ENCODE measurements at places on chromosomes 1 and 21. TPM values are rescaled to one million over a fixed set of nuclear protein-coding genes. Genes with fewer than 3 reads are reported as not detected.

SYT2 gene
- not detected for total RNA-seq

CD101 gene
- not detected for total RNA-seq

S100A5 gene
- not detected for total RNA-seq

VSIG8 gene
- not detected for total RNA-seq

LCE1F gene
- total RNA-seq, result not detected

DNA sequence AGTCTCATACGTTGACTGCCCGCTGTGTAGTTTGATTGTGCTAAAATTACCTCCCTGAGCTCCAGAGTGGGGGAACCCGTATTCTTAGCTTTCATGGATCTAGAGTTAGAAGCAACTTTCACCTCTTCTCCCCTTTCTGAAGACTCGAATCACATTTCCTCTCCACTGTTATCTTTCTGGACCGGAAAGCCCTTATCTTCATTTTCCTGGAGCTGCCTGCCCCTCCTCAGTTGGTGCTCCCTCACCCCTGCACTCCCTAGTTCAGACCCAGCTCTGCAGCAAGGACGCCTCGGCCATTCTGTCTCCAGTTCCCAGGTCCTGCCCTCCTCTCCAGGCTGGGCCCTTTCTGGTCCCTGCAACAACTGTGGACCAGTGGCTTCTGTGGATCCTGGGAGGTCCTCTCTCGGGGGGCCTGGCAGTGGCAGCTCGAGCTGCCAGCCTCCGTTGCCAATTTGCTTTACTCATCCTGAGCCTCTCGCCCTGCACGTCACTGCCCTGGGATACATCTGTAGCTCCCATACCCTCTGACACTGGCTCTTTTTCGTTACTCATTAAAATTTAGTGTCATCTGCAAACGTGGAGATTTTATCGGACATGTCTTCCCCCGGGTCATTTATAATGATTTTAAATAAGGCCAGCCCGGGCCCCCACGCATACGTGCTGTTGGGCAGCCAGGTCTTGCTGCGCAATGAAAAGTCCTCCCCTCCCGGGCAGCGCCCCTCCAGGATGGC lies 141.5 kb upstream of the VAMP3 start:
- no peak for DNase-seq

DNA sequence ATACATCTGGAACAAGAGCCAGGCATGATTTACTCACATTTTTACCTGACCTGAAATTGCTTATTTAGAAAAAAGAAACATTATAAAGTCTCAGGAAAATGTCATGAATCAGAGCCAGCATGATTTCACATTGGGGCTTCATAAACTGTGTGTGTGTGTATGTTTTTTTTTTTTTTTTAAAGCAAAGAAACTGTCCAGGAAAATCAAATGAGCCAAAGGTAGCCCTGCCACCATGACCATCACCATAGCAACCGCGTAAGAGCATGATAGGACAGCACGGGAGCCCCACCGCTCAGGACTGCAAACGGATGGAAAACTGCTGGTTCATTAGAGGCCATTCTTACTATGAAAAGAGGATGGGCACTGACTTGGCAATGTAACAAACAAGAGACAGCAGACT lies 139.2 kb downstream of the NTMT2 start:
- no peak for DNase-seq

GRCh38 chr1:17671741-17672140 lies 83.4 kb upstream of the ACTL8 start:
- DNase-seq, result no peak

- no peak for DNase-seq
These were observed 7.9 kb downstream of the ACAP3 start for GRCh38 chr1:1299686-1300351.

DNA sequence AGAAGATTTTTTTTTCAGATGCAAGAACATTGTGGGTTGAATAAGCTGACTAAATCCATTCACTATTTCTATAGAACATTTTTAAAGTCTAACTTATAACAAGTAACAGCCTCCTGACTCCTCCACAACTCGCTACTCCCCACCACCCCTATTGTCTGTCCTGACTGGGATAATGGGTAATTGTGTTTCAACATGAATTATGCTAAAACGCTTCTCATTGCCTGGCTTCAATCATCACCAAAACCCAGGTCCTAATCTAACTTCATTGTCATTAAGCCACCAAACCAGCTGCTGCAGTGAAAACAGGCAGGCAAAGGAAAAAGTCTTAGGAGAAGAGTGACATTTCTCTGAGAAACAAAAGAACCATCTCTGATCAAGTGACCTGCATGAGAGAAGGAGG lies 30.0 kb downstream of the TNR start:
- no peak for DNase-seq

Measured in gastrocnemius medialis (tissue), 4 donors.